Activated T-cell treated with anti-CD3 and anti-CD28 coated beads, Interleukin-2, amount 50 U/mL, for 4 hours (primary cell): ENCODE measurements at places on chromosomes 6 and 20.

DNA sequence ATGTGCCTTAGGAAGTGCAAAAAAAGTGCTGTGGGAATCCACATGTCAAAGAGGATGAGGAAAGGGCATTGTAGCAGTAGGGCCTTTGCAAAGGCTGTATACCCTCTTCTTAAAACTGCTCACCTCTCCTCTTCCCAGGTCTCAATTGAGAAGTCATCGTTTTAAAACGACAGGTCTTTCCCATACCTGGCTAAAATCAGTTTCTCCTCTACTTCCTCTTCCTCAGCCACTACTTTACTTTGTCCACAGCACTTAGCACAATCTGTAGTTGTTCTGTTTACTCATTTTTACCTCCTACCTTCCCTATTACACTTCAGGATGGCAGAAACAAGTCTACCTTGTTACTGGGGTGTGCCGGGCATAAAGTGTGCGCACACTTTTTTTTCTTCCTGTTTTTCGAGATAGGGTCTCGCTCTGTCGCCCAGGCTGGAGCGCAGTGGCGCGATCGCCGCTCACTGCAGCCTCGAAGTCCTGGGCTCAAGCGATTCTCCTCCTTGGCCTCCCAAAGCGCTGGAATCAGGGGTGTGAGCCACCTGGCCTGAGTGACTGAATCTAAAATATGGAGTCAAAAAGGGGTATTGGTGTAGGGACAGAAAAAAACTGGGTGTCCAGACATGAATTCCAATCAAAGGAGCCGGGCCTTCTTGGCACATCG lies 9.8 kb upstream of the ELOVL5 start:
- DNase-seq: no peak

- DNase-seq: no peak
Measured at GRCh38 chr20:25571817-25572216, 13.5 kb downstream of the NINL start.

DNA sequence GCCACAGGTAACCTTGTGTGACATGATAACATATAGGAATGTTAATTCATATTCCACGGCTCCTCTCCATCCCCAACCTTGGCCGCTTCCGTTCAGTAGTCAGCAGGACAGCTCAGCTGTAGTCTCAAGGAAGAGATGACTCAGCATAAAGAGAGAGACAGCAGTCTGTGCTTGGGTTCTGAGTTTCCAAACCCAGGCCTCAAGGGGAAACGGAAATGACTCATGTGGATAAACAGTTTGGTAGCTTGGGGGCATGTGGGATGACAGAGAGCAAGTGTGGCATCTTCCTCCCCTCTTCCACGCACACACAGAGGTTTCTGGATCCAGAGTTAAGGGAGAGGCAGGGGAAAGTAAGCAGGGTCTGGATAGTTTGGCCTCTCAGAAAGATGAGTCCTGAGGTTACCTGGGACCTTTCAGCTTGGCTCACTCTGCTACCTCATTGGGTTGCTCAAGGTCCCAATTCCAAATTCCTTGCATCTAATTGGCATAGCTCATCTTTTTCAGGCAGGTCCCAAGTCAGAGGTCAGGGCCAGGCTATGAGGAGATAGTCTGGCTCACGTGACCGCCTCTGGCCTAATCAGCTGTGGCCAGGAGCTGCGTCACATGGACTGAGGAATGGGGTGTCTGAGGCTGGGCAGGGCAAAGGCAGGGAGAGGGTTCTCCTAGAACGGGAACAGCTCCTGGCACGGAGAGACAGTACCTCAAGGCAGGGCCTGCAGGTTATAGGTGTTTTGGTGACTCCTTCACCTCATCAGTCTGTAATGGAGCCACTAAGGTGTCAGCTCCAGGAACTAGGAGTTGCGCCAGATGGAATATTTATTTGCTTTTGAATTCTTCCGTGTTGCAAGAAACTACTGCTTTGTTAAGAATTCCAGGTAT lies 36.5 kb upstream of the MLN start:
- DNase-seq: peak; percentile 26

DNA sequence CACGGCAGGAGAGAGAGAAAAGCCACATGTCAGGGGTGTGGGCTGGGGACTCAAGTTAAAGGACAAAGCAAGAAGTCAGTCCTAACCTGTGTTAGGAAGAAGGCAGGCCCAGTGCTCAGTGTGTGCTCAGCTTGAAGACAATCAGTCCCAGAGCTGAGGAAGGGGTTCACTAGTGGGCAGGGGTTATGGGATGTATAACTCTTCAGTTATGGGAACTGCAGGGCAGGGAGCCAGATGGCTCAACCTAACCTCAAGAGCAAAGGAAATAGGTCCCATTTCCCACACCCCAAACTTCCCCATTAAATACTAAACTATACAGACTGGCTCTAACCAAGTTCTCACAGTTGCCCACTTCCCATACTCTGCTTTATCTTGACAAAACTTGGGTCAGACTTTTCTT lies 7.4 kb upstream of the SSTR4 start:
- no peak for DNase-seq

GRCh38 chr6:133999305-133999704 lies 46.3 kb downstream of the TBPL1 start:
- no peak for DNase-seq

- no peak for DNase-seq
Measured at GRCh38 chr6:99353126-99353525, 3.7 kb upstream of the FAXC start.

- DNase-seq: no peak
Measured at GRCh38 chr6:112116221-112116620, 28.8 kb downstream of the FAM229B start.

GRCh38 chr6:10398446-10399218 lies 16.2 kb downstream of the TFAP2A start:
- DNase-seq: no peak

GRCh38 chr6:1970151-1970561 lies 275.2 kb downstream of the GMDS start:
- DNase-seq: no peak

GRCh38 chr6:42236030-42236429 lies 18.4 kb upstream of the MRPS10 start:
- DNase-seq: no peak

- no peak for DNase-seq
Measured at GRCh38 chr6:39820553-39820952, 28.4 kb downstream of the DAAM2 start.

DNA sequence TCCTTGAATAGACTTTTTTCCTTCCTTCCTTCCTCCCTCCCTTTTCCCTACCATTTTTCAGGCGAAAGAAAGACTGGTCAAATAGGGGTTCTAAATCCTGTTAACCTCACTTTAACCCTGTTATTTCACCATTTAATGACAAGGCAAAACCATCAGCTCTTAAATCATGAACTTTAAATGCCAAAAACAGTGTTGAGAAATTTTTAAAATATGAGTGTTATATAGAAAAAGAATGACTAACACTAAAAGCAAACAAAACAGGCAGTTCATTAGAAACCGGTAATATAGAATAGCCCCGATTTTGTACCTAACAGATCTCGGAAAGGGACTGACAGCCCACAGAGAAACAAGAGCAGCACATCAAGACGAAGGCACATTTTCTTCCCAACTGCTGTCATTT lies 57.4 kb upstream of the CEP85L start:
- no peak for DNase-seq

DNA sequence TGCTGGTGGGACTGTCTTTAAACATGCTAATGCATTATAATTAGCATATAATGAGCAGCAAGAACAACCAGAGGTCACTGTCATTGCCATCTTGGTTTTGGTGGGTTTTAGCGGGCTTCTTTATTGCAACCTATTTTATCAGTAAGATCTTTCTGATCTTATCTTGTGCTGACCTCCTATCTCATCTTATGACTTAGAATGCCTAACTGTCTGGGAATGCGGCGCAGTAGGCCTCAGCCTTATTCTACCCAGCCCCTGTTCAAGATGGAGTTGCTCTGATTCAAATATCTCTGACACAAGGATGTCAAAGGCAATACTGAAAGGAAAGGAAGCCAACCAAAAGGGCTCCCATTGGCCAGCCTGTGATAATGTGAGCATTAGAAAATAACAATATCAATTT lies 29.8 kb upstream of the SEC63 start:
- no peak for DNase-seq

GRCh38 chr20:48311956-48312355 lies 515.8 kb downstream of the PREX1 start:
- no peak for DNase-seq

DNA sequence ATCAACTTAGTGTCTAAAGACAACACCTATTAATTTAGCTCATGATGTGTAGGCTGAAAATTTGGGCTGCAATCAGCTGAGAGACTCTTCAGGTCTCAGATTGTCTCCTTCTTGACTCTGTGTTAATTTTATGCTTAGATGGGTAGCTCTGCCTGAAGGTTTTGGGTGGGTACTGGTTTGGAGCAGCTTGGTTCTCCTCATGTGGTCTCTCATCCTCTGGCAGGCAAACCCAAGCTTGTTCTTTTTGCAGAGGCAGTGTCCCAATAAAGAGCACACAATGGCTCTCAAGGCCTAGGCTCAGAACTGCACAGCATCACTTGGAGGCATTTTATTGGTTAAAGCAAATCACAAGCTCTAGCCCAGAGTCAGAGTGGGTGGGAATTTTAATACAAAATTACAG lies 280.6 kb downstream of the BTBD3 start:
- no peak for DNase-seq

GRCh38 chr6:74091136-74091793 lies 395.3 kb downstream of the CD109 start:
- no peak for DNase-seq

- DNase-seq: no peak
Measured at GRCh38 chr6:11770546-11771466, 7.8 kb downstream of the ADTRP start.

DNA sequence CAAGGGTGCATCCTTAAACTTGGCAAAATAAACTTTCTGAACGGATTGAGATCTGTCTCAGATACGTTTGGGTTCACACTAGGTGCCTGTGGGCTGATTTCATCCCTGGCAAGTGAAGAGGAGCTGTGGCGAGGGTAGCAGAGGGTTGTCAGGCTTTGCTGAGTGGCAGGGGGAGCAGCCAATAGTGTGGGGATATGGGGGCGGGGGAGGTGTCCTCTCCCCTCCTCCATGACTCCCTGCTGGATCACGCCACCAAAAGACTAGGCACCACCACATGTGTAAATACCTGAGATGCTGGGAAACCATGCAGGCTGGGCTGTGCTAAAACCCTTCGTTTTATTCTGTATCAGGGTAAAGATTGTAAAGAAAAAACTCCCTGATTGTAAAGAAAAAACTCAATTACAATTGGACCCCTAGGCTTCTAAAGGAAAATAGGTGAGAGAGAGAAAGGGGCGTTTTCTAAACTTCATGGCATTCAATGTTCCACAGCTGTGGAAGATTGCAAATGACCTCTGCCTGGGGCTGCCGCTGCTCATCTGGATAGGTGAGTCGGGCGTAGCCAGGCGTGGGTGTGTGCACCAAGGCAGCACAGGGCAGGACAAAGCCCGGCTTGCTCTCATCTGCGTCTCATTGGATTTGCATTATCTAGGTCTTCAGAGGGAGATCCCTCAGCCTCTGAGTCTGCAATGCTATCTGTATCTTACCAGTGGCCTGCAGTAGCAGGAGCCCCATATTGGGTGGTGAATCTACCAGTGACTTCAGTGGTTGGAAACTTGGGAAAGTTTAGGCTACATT lies 26.9 kb upstream of the ADTRP start:
- no peak for DNase-seq
